ENCODE measurements at places on chromosomes 2 and 18.
A peak's percentile ranks its signal among the peaks of the same experiment; 100 is the strongest.

GRCh38 chr2:105873721-105874120 is 129.0 kb downstream of the NCK2 start:
- peak; percentile 81 for DNase-seq

GRCh38 chr2:207847098-207847806 is 77.5 kb upstream of the FZD5 start:
- peak; percentile 19 for DNase-seq

GRCh38 chr2:171893196-171893823 is 734 bp downstream of the SLC25A12 start:
- peak; percentile 18 for DNase-seq

DNA sequence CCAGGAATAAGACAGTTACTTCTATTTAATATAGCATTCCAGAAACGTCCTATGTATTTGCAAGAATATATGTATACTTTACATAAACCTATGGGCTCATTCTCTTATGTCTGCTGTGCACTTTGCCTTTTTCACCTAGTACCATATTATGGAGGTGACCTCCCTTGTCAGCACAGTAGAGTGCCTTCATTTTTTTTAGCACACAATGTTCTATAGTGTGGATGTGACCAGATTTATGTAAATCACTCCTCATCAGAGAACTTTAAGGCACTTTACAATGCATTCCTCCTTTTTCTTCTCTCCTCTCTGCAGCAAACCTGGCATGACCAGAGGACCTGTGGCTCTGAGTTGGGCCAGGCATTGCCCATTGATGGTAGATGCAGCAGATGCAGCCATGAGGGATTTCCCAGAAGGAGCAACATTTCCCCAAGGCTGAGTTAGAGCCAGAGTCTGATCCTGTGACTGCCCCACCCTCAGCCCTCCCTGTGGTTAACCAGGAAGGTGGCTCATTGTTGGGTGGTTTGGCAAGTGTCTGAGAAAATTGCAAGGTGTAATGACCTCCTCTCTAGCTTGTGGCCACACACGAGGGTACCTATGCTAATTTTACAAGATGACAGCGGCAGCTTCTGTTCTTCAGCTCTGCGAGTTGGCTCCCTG is 76.5 kb upstream of the DLX2 start:
- DNase-seq: peak; percentile 90

DNA sequence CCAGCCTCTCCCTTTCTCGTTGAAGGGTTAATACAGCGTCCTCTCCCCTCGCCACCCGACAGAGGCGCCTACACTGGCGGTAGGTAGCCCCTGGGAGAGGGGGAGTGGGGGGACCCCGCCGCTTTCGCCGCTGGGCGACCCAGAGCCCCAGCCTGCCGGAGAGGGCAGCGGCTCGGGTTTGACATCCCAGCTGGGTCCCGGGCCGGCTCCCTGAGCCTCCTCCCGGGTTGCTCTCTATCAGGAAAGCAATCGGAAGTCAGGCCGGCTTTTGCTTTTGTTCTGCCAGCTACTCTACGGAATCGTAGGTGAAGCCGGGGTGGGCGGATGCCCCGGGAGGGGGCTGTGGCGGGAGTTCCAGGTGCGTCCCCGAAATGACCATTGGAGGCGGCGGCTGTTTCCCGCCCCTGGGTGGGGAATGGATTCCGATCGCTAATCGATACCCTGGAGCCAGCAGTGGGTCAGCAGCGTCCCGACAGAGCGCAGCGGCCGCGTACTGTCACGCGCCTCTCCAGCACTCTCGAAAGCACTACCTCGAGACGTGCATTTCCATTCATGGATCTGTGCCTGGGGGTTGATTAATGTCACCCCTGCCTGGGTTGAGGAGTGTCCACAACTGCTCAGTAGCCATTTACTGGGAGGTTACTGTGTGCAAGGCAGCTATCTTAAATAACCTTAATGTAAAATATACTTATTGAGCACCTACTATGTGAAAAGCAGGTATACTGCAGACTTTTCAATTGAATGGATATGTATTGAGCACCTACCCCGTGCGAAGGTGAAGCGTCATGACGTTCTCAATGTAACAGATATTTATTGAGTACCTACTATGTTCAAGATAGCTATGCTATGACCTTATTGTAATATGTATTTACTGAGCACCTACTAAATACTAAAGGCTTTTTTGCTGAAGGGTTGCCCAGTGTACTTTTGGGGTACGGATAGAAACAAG is 1.1 kb downstream of the MAPK4 start:
- peak; percentile 2 for DNase-seq

- DNase-seq: peak; percentile 1
Observed at GRCh38 chr2:178679891-178680290, 127.3 kb downstream of the TTN start.

GRCh38 chr2:19256121-19256601 is 102.3 kb downstream of the OSR1 start:
- peak; percentile 87 for DNase-seq

DNA sequence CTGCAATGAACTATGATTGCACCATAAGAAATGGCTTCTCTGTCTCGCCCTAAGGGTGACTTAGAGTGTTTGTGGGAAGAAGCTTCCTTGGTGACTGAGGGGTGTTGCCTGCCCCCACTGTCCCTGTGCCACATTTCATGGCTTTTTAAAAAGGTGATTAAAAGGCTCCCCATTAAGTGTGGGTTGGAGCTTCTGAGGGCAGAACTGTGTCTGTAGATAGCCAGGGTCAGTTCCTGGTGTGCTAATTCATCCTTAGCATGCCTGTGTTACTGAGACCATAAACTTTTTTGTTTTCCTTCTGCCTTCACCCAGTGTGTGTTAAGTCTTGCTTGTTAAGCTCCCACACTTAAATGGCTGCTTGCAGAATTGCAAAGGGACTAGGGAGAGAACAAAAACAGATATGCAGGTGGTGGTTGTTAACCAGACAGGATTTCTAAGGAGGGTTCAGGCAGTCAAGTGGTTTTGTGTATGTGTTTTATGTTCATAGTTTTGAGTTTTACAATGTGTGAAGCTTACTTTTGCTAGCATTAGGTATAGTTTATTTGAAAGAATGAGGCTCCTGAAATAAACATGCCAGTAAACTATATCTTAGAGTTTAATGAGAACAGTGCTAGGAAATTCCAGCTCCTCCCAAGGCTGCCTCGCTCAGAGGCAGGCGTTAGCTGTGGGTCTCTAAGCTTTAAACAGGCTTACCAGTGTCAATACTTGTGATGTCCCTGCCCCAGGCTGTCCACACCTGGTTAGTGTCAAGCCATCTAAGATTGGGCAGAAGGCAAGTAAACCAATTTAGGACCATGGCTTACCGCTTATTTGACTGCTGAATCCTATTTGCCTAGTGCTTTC is 14.5 kb downstream of the CERS6 start:
- no peak for DNase-seq

Measured in M059J (cell line).